ENCODE measurements at places on chromosomes 13 and 19.

GRCh38 chr19:39497996-39498797 is 550 bp upstream of the DLL3 start:
- peak; percentile 18 for DNase-seq

DNA sequence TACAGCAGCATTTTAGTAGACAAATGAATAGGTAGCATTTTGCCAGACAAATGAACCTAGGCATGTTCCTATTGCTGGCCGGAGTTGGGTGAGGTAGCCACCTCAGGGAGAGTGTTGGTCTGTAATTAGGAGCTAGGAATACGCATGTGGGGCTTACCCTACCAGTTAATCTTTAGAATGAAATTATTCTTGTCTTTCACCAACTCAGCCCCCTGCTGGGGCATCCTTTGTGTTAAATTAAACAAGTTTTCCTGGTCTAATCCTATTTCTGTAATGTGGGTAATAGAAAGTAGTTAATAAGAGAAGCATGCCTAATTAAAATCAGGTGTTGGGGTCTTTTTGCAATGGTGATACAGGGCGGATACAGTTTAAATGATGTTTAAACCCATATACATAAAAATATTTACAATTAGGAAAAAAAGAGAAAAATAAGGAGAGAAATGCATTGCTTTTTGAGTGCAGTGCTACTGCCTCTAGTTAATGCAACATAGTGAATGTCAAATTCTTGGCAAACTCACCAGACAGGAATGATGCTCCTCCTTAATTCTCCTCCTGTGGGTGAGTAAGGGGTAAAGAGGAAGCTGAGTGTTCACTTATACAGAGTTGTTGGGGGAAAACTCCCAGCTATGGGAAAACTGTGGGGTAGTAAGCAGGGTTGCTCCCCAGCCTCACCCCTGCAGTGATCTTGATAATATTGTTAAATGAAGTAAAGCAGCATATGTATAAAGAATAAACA is 276.4 kb upstream of the EDNRB start:
- DNase-seq, result peak; percentile 46

GRCh38 chr13:99414048-99414995 is 87.0 kb upstream of the TM9SF2 start:
- DNase-seq, result no peak

DNA sequence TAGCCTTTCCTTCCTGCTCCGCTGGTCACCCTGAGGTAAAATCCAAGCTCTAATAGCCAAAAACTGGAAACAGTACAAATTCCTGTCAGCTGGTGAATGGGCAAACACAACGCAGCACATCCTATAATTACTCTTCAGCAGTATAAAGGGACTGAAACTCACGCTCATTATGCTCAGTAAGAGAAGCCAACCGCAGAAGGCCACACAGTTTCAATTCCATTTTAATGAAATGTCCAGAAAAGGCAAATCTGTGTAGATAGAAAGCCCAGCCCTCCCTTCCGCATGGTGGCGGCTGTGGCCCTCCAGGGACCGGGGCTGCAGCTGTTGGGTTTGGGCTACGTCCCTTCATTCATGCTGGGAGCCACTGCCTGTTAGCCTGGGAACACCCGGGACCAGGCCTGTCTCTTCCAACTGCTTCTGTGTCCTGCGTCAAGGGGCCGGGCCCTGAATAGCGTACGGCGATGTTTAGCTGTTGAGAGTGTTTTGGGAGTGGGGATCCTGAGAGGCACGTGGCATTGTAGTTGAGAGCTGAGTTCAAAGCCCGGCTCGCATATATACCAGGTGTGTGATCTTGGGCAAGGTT is 23.5 kb downstream of the NKPD1 start:
- DNase-seq, result peak; percentile 62

DNA sequence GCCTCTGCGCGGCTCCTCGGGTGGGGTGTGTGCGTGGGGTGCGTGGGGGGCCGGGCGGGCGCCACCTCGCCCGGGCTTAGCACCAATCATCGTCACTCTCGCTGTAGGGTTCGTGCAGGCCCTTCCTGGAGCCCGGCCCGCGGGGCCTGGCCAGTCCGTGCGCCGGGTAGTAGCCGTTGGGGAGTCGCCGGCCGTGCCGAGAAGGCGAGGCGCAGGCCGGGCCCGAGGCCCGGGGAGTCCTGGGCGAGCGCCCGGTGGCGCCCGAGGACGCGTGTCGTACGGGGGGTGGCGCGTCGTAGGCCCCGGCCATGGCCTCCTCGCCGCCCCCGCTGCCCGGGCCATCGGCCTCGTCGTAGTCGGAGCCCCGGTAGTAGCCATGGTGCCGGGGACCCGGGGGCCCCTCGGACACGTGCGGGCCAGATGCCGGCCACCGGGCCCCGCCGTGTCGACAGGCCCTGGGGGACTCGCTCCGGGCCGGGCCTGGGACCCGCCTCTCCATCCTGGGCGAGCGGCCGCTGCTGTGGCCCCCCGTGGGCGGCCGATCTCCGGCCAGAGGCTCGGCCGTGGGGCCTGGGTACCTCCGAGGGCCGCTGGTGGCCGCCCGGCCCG is 57.1 kb downstream of the IER2 start:
- DNase-seq, result peak; percentile 59

Measured in LHCN-M2 (cell line).